ENCODE measurements at places on chromosomes 3 and 15. TPM values are rescaled to one million over a fixed set of nuclear protein-coding genes. Genes with fewer than 3 reads are reported as not detected.

DNA sequence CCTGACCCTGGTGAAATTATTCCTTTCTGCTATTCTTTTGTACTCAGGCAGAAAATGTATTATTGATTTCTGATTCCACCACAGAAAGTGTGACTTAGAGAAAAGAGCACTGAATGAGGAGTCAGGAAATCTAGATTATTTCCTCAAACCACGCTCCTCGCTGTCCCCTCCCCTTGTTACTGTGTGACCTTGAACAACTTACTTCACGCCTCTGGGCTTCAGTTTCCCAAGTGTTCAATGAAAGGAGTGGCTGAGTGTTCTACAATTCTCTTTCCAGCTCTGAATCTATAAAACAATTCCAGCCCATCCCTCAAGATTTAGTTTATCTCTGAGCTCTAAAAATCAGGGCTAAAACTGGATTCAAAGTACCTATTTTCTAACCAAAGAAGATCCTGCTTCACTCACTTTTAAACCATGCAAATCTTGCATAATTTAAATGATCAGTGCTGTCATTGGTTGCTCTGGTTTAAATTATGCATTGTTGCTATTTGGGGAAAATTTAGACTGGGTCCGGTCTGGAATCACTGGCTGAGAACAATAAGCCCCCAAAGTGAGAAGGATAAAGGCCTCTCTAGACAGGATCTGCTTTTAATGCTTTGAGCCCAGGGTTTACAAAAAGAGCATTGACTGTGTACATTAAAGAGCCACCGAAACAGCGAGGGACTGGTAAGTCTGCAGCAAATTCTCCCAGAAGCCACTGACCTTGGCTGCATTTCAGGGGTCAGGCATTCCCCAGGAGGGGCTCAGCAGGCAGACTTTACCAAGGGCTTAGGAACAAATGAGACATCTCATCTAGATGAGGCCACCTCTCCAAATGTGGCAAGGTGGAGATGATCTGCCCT is 3.2 kb downstream of the TNIK start:
- DNase-seq, result no peak

The EFHB gene
- 0.43 TPM for polyA plus RNA-seq

The CPA3 gene
- 2.6 TPM for polyA plus RNA-seq

GRCh38 chr3:132245552-132246142 is 71.6 kb upstream of the ACP3 start:
- no peak for DNase-seq

GRCh38 chr3:192128060-192128459 is 599.3 kb downstream of the FGF12 start:
- DNase-seq, result no peak

DNA sequence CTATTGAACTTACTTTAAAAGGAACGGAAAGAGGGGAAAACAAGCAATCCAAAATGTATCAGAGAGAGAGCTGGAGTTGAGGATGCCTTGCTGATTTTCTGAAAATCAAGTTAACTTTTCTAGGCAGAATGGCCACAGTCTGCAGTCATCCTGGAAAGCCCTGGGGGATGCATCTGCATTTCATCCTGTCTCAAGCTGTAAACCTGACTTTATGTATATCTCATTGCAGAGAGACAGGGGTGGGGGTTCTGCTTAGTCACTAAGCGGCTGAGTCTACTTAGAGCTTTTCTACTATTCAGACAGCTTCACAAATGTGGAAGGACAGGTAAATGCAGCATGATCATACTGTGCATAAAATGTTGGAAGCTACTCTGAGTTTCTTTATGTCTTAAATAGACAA is 41.4 kb downstream of the MRPS25 start:
- no peak for DNase-seq
